ENCODE measurements at places on chromosomes 5 and 9. TPM values are rescaled to one million over a fixed set of nuclear protein-coding genes. Genes with fewer than 3 reads are reported as not detected.

CSF2 gene
- 0.50 TPM for total RNA-seq

MIGA2 gene
- 26.9 TPM for total RNA-seq

SPINK1 gene
- 0.78 TPM for total RNA-seq

CDH9 gene
- total RNA-seq = not detected

GARIN3 gene
- not detected for total RNA-seq

PGM5 gene
- total RNA-seq = not detected

INSL4 gene
- not detected for total RNA-seq

SIT1 gene
- total RNA-seq = not detected

RPL37 gene
- total RNA-seq = 767 TPM

PCDHB15 gene
- 0.50 TPM for total RNA-seq

MYORG gene
- 14.1 TPM for total RNA-seq

TEX48 gene
- total RNA-seq = not detected

CYLC2 gene
- total RNA-seq = not detected

SNCB gene
- total RNA-seq = not detected

C5orf47 gene
- under 0.01 TPM for total RNA-seq

FAM78A gene
- 0.34 TPM for total RNA-seq

ABL1 gene
- 60.7 TPM for total RNA-seq

ADAMTSL1 gene
- 0.68 TPM for total RNA-seq

TGFBI gene
- 721 TPM for total RNA-seq

ABLIM3 gene
- 11.3 TPM for total RNA-seq

UAP1L1 gene
- 4.8 TPM for total RNA-seq
